ENCODE measurements at places on chromosomes 12 and 14.

DNA sequence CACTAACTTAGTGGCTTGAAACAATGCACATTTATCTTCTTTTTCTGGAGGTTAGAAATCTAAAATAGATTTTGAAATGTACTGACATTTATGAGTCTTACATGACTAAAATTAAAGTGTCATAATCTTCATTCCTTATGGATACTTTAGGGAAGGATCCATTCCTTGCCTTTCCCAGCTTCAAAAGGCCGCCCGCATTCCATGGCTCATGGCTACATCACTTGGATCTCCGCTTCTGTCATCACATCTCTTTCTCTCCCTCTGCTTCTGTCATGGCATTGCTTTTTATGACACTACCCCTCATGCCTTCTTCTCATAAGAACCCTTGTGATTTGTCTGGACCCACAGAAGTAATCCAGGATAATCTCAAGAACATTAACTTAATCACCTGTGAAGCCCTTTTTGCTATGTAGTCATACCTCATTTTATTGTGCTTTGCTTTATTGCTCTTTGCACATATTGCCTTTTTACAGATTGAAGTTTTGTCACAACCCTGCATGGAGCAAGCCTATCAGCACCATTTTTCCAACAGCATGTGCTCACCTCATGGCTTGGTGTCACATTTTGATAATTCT lies 66.5 kb downstream of the GARIN6 start:
- no peak for DNase-seq

DNA sequence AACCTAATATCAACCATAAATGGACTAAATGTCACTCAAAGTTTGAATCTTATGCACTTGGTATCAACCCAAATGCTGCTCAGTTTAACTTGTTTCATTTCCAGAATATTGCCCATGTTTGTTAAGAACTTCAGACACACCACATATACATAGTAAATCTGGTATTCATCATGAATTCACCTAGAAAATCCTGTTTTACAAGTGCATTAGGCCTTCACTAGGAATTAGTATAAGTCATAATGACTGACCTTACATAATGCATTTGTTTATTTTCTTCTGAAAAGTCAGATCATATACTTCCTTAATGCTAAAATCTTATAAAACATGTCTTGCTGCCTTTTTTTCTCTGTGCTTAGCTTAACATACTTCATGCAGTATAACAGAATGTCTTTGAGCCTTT lies 66.1 kb downstream of the ABCD2 start:
- DNase-seq = no peak

- DNase-seq = no peak
Observed at GRCh38 chr12:107374161-107374840, 281.0 kb upstream of the CRY1 start.

- no peak for DNase-seq
Observed at GRCh38 chr14:88026890-88027289, 22.0 kb downstream of the GPR65 start.

GRCh38 chr12:65496617-65497016 lies 218.1 kb downstream of the MSRB3 start:
- no peak for DNase-seq

DNA sequence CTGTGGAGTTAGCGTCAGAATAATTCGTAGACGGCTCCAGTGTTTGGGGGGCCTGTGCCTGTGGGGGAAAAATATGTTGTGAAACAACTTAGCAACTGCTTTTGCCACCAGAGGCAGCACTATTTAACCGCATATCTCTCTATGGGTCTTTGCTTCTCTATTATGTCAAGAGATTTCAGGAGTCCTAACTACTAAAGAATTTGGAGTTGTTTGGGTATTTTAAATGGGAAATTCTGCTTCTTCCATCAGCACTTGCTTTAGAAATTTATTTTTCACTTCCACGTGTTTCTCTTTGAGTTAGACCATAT lies 594 bp upstream of the CLEC14A start:
- no peak for DNase-seq

DNA sequence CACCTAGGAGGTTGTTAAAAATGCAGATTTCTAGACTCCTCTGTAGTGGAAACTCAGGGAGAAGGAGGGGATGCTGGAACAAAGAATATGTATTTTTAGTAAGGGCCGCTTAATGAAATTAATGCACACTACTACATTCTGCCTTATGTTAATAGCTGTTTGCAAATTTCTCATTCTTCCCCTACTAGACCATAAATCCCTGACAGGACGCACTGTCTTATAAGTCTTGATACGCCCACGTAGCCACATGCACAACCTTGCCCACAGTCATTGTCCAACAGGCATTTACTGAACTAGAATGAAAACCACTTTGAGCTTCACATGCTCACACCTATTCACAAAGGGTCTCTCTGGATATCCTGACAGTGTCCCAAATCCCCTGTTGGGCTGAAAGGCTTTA lies 10.5 kb downstream of the KRT2 start:
- DNase-seq = no peak

GRCh38 chr14:94521375-94522114 lies 12.3 kb upstream of the SERPINA12 start:
- no peak for DNase-seq

DNA sequence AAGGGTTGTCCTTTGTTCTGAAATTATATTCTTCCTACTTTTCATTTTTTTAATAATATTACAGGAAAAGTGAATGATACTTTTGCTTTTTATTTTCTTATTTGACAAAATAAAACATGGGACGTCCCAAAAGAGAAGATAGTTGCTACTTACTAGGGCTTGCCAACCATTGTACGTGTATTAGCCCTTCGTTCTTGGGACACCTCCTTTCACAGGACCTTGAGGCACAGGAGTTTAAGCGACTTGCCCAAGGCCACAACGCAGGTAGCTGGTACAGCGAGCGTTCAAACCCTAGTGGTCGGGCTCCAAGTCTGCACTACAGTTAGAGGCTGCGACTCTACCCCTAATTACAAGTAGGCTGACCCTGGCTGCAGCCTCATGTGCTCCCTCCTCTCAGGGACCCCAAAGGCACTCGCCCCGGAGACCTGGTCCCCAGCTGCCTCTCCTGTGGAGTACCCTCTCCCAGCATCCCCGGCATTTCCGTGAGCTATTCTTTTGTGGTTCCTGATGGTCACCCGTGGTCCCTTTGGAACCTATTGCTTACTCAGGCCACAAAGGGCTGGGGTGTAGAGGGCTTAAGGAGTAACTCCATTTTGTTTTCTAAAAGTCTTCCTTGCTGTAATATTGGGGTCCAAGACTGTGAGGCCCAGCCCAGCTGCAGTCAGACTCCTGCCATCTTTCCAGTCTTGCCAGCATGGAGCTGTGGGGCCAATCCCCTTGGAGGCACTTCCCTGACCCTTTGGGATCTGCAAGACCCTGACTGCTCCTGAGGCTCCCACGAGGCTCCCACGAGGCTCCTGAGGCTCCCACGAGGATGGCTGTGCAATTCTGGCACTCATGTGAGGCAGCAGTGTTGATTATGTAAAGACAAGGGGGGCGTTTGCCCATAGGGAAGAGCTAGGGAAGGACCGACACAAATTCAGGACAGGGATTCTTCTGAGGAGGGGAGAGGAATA lies 49.7 kb downstream of the IQSEC3 start:
- DNase-seq = no peak

DNA sequence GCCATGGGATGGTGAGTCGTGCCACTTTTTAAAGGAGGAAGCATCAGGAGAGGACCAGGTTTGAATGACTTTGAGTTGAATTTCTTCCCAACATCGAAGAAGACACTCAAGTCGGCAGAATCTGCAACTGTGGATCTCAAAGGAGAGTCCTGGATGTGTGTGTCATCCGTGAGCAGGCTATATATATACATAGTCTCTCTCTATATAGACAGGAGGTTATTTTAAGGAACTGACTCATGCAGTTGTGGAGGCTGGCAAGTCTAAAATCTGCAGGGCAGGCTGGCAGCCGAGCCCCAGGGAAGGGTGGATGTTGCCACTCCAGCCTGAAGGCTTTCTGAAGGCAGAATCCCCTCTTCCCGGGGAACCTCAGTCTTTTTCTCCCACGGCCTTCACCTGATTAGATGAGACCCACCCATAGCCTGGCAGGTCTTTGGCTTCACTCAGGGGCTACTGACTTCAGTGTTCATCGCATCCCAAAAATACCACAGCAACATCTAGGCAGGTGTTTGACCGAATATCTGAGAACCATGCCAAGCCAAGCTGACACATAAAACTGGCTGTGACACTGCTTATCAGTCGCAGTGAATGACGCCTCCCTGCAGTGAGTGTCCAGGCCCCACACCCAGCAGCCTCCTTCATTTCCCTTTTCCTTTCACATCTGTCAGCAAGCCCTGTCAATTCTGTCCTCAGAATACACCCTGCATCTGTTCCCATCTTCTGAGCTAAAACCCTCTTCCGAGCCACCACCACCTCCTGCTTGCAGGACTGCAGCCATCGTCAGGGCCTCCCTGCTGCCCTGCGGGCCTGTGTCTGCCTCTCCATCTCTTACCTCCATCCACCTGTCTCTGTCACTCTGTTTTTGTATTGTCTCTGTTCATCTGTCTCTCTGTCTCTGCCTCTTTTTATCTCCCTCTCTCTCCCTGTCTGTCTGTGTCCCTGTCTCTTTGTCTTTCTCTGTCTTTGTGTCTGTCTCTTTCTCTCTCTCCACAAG lies 54.0 kb downstream of the ZNF664 start:
- DNase-seq = no peak

DNA sequence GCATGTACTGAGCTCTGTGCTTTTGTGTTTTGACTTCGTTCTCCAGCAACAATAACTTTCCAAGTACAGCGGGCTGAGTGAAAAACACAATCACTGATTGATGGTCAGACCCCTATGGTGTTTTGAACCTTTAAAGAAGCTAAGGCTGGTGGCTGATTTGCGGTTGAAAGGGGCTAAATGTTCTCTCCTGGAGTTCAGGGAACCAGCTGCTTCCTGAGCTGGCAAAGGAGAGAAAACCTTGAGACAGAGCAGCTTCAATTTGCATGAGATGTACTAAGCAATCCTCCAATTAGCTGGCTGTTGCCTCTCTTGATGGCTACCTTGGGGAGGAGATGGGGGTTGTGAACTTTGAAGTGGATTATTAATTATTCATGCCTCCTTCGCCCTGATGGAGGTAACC lies 546.7 kb upstream of the SEL1L start:
- DNase-seq = no peak

DNA sequence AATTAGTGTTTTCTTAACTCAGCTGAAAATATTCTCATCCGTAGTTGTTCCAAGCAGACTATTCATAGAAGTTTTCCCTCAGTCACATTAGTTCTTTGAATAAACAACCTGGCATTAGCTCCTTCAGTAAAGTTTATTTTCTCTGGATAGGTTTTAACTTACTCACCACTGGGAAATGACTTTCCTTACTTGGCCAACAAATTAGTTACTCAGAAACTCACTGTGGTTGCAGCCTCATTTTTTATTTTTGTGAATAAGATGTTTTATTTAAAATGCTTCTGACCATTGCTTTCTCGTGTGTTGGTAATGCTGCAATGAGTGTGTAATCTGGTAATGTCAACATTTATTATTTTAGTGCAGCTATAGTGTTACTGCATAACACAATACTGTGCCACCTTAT lies 74.9 kb downstream of the NOVA1 start:
- DNase-seq = no peak

DNA sequence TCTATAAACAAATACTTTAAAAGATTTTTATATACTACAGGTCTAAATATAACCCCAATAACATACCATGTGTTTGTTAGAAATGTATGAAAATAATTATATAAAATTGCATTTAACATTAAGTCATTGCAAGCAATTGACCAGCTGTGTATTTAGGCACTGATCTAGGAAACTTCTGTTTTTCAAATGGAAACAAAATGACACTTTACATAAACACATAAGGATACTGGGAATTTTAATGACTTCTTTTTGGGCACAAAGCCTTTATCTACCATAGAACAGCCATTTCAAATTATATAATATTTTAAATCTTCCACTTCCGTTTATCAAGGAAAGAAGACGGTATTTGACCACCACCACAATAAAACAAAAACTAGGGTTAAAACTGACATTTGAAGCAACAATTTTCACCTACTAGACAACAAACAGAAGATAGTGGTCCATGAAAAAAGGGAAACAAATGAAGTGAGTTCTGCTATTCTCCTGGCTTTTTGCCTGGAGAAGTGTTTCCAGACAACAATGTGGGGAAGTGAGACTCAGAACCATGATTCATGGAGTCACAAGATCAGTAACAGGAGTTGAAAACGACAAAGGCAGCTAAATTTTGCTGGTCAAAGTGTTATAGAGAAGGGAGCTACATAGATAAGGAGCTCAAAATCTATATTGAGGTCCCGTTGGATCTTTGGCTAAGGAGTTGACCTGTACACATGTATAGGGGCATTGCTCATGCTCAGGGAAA lies 475.1 kb downstream of the TRHDE start:
- no peak for DNase-seq

DNA sequence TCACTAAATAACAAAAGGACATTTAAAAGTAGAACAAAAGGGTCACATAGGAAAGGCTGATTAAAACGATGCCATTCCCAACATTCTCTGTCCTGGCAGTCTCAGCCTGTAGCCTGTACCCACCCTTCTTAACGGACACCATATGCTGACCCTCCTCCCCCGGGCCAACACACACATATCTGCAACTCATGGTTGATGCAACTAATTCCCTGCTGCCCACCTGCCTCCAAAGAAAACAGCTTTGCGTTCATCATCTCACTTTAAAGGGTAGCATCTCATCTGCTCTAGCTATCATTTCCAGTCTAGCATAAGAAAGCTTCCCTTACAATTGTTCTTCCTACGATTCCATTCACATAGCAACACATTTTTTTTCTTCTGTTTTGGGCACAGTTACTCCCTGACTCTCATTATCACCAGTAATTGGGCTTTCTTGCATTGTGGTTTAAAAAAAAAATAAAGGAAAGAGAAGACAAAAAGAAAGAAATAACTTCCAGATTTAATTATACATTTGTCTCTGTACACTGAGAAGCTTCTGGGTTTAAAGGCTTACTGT lies 92.9 kb downstream of the KCNC2 start:
- no peak for DNase-seq

GRCh38 chr12:121189131-121189530 lies 20.8 kb upstream of the P2RX4 start:
- DNase-seq = no peak

- peak; percentile 7 for DNase-seq
Observed at GRCh38 chr12:114508529-114509129, 102.7 kb upstream of the TBX5 start.

- DNase-seq = no peak
Observed at GRCh38 chr14:76673261-76673660, 88.0 kb upstream of the VASH1 start.

DNA sequence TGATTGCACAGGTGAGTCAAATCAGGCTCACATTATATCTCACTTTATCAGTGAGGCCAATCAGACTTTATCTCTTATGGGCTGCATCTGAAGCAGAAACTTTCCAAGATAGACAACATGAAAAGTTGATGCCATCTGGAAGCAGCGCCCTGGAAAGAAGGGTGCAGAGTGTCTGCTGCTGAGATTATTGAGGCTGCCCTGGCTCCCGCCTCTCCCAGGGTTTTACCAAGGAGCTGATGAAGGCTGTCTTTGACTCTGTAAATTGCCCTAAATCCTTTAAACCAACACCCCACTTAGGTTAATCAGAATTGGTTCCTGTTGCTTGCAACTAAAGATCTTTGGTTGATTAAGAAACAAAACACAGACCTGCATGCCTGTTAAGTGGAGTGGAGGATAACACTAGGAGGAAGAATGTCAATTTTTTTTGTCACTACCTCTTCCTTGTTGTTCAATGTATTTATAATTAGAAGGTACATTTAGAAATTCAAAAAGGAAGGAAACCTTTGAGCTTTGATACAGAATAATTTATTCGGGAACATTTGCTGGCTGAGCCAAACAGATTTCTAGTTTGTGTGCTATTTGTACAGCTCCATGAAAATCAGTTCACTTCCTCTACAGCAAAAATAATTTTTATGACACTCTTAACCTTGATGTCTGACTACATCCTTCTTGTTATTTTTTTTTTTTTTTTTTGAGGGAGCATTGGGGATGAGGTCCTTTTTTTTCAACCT lies 104.1 kb downstream of the VEZT start:
- DNase-seq = no peak

- DNase-seq = no peak
Observed at GRCh38 chr12:32089156-32089555, 17.5 kb upstream of the BICD1 start.

All from stimulated activated CD8-positive, alpha-beta memory T cell treated with anti-CD3 and anti-CD28 coated beads, Interleukin-15, amount 100 ng/mL, for 48 hours (primary cell).